ENCODE measurements at places on chromosomes 16 and 17.

GRCh38 chr17:57869617-57870282, 19.9 kb upstream of the MRPS23 start:
- no peak for DNase-seq

DNA sequence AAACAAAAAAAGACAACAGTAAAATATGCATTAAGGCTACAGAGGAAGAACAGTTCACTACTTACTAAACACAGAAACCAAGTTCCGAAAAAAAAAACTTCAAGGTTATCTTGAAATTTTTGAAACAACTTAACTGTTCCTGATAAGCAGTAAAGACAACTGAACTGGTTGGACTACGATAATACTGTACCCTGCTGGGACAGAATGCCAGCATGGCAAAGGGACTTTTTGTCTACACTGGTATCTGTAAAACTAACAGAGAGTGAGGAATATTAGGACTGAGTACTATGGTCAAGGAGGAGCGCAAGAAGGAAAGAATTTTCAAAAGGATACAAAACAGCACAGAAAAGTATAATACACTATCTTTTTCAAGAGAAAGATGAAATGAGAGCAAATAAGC, 19.8 kb downstream of the SETD6 start:
- DNase-seq, result no peak

GRCh38 chr17:72011561-72011960, 109.3 kb upstream of the SOX9 start:
- no peak for DNase-seq

GRCh38 chr16:5042574-5043171, 8.9 kb upstream of the NAGPA start:
- DNase-seq, result no peak

GRCh38 chr16:27179500-27180072, 23.7 kb upstream of the KDM8 start:
- DNase-seq, result peak; percentile 15

- DNase-seq, result no peak
Observed at GRCh38 chr16:83171396-83171795, 544.6 kb downstream of the CDH13 start.

DNA sequence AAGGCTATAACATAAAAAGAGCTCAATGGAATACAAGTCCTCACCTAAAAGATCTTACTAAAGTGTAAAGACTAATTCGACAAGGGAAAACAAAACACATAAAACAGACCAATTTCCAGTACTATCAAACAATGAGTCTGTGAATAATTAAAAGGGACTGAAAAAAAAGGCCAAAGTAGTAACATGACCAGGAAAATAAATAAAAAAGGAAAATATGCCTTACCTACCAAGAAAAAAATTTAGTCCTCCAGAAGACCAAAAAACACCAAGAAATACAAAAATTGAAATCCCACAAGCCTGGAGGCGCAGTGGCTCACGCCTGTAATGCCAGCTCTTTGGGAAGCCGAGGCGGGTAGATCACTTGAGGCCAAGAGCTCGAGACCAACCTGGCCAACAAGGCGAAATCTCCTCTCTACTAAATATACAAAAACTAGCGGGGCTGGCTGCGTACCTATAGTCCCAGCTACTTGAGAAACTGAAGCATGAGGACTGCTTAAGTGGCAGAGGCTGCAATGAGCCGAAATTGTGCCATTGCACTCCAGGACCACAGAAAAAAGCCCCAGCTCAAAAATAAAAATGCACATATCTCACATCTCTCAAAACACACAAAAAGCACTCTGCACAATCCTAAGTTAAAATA, 60.8 kb downstream of the TEX14 start:
- no peak for DNase-seq

DNA sequence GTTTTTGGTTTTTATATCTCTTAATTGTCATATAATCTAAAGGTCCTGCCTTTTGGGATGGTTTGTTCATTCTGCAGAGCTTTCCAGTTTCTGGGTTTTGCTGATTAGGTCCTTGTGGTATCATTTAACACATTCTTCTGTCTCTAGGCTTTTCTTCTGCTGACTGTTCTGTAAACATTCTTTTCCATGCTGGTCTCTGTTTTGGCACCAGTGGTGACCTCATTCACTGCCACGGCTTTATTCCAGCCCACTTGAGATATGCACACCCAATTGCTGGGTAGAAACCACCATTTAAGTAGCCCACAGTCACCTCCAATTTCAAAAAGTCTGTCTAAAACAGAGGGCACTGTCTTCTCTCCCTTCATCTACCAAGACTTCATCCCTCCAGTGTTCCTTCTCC, 31.1 kb upstream of the COX10 start:
- DNase-seq, result no peak

DNA sequence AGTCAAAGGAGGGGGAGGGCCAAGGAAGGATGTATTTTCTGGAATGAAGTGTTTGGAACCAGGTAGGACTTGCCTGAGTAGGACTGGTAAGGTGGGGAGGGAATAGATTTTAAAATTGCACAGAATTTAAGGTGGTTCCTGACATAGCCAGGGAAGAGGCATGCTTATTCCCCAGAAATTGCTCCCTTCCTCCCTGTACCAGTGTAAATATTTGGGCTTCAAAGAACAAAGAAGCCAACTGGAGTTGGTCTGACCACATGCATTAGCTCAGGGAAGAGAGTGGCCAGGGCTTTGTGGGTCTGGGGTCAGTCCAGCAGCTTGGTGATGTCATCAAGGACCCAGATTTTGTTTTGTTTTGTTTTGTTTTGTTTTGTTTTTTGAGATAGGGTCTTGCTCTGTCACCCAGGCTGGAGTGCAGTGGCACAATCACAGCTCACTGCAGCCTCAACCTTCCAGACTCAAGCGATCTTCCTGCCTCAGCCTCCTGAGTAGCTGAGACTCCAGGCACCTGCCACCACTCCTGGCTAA, 9.3 kb upstream of the MRTFB start:
- no peak for DNase-seq

DNA sequence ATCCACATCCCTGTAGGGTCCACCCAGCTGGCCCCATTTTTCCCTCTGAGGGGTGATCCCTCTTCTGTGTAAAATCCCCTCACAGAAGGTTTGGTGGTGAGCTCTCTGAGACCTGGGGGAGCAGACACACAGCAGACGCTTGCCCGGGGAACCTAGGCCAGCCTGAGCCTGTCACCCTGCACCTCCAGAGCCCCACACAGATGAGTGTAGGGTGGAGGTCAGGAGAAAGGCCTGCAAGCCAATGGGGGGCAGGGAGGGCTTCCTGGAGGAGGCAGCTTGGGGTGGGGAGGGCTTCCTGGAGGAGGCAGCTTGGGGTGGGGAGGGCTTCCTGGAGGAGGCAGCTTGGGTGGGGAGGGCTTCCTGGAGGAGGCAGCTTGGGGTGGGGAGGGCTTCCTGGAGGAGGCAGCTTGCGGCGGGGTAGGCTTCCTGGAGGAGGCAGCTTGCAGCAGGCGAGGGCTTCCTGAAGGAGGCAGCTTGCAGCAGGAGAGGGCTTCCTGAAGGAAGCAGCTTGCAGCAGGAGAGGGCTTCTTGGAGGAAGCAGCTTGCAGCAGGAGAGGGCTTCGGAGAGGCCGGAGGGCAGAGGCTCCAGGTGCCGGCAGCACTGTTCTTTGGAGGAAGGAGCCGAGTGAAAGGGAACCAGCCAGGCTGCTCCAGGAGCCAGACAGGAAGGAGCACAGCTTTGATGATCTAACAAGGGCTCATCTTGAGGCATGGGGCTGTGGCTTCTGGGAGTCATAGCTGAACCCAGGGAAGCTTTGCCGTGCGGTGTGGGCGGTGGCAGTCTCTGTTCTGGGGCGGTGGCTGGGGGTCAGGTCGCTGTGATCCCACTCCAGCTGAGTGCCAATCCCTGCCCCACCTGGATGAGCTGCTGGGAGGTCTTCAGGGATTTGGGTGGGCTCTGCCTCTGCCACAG, 83.7 kb upstream of the ZNF469 start:
- no peak for DNase-seq

DNA sequence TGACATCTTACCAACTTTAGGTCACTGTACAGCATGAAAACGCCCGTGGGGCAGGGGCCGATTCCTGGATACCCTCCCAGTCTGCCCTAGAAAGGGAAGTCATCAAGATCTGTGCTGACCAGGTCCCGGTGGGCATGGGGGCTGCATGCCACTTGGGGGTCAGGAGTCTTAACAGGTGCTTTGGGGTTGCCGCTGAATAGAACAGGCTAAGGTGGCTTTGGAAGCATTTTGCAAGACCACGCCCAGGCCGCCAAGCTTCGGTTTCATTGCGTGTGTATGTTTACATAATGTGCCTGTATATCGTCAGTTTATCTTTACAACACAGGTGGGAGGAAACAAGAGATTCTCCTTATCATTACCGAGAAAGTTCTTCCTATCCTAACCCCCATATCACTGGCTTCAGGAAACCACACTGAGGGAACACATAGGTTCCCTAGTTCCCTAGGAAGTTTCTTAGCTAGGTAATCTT, 13.3 kb upstream of the USP36 start:
- no peak for DNase-seq

DNA sequence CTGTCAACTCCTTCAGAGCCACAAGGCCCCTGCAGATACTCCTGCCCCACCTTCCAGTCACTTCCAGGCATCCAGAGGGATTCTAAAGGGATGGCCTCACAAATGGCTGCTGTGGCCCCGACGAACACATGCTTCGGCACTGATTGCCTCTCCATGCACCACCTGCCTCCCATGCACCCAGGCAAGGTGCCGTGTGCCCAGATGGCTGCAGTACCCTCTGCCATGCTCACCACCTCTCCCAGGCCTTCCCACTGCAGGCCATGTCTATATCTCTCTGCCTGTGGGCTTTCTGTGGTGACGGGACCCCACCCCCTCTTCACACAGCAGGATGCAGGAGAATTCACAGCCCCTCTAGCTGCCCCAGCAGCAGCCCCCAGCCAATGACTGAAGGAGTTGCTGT, 27.9 kb upstream of the LYRM9 start:
- DNase-seq, result no peak

GRCh38 chr16:57740423-57741071, 5.0 kb downstream of the KATNB1 start:
- DNase-seq, result no peak

DNA sequence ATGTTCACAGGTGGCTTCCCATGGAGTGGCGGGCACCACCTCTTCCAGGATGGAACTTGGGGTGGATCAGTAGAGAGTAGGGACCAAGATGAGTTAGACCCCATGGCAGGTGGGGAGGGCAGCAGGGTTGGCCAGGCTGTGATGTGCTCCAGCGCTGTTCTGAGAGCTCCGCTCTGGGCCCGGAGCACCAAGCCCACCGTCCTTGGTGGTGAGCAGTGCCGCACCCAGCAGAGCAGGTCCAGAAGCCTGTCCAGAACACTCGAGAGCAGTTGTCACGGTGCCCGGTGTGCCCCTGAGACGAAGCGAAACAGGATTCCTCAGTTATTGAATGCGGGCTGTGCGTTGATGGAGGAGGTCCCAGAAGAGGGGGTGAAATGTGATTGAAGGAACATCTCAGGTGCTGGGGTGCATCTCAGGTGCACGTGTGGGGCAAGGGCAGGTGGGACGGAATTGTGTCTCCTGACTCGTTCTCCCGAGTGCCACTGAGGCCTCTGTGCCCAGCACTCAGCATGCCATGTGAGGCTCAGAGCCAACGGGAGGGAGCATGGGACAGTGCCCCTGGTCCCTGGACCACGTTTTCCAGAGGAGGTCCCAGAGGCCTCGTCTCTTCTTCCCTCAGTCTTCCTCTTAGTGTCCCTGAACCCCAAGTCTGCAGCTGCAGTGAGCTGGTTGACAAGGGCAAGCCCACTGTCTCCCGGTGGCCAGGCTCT, 39.5 kb downstream of the COX4I1 start:
- DNase-seq, result no peak

DNA sequence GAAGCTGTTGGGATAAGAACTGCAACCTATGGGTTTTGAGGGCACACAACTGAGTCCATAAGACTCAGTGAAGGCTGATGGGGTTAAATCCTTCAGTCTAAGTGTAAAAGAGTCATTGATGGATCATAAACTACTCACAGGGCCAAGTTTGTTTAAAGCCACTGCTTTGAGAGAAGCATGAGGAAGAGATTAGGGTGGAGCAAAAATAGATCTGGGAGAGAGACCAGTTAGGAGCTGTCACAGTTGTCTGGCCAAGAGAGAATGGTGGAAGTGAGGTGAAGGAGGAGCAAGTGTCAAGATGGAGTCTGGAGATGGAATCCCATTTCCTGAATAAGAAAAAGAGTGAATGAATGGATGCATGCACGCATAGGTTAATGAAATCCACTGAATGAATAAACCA, 379.1 kb upstream of the CDH11 start:
- no peak for DNase-seq

- no peak for DNase-seq
Observed at GRCh38 chr17:66518108-66518507, 215.7 kb downstream of the PRKCA start.

DNA sequence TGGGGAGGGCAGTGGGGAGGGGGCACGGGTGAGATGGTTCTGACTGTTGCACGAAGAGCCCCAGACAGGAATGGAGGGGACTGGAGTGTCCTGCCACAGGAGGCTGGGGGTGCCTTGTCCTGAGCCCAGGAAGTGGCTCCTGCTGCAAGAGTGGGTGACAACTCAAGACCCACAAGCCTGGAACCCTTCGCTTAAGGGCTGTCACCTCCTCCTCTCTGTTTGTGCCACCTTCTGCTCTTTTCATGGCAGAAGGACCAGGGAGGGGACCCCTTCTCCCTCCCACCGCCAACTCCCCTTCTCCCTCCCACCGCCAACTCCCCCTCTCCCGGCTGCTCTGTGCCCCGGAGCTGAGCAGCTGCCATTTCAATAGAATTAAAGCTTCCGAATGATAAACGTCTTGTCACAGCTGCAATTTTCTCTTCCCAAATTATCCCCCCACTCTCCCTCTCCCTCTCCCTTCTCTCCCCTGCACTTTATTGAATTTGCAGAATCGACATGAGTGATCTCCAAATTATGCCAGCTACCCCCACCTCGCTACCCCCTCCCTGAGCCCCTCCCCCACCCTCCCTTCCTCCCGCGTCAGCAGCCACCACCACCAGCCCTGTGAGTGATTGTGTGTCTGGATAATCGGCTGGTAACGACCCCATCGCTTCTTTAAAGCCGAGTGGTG, 13.7 kb downstream of the GJD3 start:
- no peak for DNase-seq

DNA sequence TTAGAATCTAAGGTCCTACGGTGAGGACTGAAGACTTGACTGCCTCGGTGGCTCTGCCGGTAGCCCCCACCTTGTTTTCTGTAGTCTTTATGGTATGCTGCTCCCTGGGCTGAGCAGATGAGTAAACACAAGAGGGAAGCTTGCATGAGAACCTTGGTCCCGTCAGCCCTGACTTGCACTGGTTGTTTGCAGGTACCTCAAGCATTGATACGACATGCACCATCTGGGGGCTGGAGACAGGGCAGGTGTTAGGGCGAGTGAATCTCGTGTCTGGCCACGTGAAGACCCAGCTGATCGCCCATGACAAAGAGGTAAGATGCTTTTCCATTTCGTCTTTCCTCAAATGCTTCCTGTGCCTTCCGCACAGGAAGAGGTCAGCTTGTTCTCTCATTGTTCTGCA, 21.1 kb upstream of the TACO1 start:
- DNase-seq, result no peak

Data from LNCaP clone FGC (cell line).